ENCODE measurements at places on chromosomes 12 and 14.

DNA sequence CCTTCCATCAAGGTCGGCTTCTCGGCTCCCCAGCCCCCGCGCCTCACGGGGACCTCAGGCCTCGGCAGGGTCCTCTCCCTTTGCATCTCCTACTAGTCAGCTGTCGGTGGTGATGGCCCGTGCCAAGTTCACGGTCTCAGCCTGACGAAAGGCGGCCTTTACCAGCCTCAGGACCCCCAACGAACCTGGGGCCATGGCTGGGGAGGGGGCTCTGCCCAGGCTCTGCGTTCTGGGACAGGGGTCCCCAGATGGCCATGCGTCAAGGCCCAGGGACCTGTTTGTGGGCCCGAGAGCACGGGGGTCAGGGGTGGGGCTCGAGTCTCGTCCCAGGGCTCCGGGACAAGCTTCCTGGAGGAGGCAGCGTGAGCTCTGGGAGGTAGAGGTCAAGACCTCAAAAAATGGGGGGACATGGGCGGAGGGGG, 32.8 kb upstream of the DEGS2 start:
- DNase-seq, result peak; percentile 20

DNA sequence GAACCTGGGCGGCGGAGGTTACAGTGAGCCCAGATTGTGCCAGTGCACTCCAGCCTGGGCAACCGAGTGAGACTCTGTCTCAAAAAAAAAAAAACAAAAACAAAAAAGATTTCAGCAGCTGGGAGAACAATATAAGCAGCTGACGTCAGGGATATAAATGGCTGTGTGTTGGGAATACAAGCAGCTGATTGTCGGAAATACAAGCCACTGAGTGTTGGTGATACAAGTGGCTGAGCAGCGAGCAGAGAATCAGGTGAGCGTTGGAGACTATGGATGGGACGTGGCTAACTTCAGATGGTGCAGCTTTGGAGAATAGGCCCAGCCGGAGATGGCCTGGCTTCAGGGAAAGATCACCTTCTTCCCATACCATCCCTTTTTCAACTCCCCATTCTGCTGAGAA, 32.0 kb downstream of the PSEN1 start:
- no peak for DNase-seq

DNA sequence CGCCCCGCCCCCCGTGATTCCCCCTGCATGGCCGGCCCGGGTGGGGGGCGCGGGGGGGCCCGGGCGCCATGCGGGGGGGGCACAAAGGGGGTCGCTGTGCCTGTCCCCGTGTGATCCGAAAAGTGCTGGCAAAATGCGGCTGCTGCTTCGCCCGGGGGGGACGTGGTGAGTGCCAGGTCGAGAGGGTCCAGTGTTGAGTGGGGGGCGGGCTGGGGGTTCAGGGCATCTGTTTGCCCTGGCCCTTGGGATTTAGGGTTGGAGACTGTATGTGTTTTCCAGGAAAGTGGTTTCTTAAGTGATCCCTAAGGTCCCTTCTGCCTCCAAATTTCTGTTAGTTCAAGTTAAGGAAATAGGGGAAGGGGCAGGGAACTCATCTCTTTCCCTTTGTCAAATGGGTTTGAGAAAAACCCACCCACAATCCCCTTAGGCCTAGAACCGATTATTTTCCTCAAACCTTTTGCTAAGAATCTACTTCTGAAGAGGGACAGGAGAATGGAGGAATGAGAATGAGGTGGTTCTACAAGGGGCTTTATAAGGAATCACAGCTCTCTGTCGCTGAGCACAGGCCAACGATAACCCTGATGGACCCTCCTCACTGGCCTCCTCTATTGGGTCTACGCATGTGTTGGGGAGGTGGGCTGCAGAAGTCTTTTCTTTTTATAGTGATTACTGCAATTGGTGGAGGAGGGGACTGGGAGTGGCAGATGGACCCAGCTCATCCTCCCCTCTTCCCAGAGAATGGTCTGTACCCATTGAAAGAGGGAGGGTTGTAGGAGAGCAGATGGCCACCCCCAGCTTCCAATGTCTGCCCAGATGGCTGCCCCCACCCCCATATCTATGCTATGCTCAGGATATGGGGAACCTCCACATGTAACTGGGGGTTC, 834 bp downstream of the ARHGEF25 start:
- no peak for DNase-seq

- no peak for DNase-seq
Measured at GRCh38 chr14:95180966-95181741, 23.8 kb upstream of the DICER1 start.

DNA sequence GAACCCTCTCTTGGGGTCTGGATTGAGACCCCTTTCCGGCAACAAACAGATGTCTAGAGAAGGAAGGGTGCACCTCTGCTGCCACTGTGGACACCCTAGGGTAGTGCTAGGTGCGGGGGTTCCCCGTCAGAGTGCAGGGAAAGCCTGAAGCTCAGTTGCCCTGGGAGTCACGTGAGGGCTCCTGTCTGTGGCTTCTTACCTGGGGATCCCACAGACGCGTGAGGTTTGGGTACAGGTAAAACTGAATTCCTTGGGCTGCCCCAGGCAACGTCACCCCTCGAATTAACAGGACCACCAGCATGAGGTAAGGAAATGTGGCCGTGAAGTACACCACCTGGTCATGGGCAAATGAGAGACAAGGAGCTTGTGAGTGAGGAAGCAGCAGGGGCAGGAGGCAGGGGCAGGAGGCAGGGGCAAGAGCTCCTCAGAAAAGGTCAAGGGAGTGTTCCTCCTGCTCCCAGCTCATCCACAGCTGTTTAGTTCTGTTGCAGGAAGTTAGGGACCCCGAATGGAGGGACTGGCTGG, 21.0 kb upstream of the SLC6A12 start:
- no peak for DNase-seq

DNA sequence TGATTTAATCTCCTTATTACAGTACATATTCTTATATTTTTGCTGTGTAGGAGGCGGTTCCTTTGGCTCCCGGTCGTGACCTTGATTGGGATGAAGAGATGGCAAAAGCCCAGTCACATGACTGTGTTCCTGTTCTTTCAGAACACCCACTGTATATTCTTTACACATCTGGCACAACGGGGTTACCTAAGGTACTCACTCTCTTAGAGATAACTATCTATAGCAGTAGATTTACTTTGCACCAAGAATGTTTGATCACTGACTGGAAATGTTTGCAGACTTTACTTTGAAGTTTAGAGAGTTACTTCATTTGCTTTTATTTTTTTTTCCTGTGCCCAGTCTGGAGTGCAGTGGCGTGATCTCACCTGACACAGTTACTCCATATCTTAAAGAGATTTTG, 65.2 kb downstream of the ACSS3 start:
- DNase-seq, result no peak

DNA sequence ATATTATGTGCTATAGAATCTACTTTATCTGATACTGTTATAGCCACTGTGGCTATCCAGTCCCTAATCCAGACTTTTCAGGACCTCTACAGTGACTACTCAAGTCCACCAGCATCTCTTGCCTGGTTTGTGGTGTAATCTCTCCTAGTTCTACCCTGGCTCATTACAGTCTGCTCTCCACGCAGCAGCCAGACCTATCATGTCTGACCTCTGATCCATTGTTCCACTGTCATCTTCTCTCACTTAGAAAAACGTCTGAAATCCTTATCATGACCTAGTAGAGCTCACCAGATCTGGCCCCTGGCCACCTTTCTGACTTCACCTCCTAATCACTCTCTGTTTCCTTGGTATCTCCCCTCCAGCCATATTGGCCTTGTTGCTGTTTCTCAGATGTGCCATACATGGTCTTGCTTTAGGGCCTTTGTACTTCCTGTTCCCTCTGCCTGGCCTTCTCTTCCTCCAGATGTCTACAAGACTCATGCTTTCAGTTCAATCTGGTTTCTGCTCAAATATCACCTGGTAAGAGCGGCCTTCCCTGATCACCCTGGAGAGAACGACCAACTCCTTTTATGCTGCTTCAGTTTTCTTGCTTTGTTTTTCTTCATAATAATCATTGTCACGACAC, 475.5 kb downstream of the AACS start:
- no peak for DNase-seq

DNA sequence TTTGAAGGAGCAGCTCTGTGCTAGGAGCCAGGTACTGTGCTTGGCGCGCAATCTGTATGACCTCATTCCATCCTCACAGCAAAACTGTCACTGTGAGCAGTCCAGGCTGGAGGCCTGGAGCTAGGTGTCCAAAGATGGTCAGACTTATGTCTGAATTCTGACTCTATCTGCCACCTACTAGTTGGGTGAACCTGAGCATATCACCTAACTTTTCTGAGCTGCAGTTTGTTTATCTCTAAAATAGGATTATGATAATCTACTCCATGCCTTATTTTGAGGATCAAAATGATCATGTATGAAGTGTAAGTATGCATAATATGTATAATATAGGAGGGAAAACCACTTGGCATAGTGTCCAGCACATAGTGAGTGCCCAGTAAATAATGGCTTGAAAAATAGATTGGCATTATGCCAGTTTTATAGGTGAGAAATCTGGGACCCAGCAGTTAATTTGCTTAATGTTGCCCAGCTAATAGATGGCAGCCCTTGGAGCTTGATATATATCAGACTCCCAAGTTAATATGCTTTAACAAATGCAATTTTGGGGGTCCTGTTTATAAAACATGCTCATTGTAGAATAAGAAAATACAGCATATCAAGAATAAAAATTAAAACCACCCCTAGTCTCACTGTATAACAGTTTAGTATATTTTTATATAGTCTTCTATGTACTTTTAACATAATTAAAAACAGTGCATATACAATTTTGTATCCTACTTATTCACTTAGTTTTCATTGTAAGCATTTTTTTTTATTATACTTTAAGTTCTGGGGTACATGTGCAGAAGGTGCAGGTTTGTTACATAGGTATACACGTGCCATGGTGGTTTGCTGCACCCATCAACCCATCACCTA, 4.5 kb upstream of the JPH4 start:
- no peak for DNase-seq

GRCh38 chr12:13183620-13184019, 12.9 kb upstream of the EMP1 start:
- DNase-seq, result no peak

DNA sequence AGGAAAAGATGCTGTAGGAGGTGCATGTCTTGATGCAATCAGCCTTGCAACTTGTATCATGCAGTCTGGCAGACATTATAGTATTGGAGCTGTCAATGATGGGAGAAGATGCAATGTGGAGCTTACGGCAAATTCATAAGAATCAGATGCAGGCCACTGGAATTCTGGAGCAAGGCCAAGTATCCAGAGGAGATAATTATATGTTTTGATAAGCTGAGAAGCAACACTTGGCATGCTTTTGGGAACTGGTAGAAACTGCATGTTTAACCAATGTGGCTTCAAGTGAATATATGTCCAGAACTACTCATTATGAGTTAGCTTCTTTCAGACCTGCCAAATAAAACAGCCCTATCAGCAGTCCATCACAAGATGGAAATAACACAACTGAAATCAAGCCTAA, 249.1 kb upstream of the PPFIA2 start:
- no peak for DNase-seq

- peak; percentile 20 for DNase-seq
Measured at GRCh38 chr12:14058717-14059116, 77.3 kb upstream of the GRIN2B start.

GRCh38 chr12:10722905-10723746, at the start of gene YBX3:
TSS of gene YBX3 (minus strand) at chr12:10723323. CDS start at chr12:10723111, 212 bp downstream.
- peak; percentile 90 for DNase-seq

- peak; percentile 40 for DNase-seq
Measured at GRCh38 chr14:103057028-103057371, 349 bp downstream of the CDC42BPB start.

DNA sequence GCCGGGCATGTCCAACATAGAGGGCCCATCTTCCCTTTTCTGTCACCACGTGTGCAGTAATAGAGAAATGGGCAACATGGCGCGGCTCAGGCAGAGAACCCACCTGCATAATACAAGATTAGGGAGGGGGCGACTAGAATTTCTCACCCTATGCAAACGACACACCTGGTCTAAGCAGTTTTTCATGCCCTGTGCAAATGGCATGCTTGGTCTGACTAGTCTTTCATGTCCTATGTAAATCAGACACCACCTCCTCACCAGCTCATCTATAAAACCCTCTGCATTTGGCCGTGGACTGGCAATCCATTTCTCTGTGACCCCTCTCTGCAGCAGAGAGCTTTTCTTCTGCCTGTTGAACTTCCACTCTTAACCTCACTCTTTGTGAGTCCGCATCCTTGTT, 180.2 kb upstream of the PZP start:
- DNase-seq, result no peak

GRCh38 chr12:51488281-51488680, 63.6 kb downstream of the SLC4A8 start:
- no peak for DNase-seq

DNA sequence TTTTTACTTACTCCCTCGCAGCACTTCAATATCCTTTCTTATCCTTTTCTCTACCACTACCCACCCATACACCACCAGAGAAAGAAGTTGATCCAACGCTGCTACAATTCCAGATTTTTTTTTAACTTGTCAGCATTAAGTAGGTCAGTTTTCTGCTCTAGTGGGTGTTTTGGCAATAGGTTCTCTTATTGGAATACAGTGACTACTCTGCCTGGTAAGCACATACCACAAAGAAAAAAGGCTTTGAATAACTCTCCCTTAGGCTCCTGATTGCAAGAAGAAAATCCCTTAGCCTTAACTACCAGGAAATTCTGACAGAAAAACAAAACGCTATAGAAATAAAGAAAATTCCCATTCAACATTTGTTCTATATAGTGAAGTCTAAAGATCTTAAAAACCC, 72.0 kb downstream of the NUMB start:
- DNase-seq, result no peak

DNA sequence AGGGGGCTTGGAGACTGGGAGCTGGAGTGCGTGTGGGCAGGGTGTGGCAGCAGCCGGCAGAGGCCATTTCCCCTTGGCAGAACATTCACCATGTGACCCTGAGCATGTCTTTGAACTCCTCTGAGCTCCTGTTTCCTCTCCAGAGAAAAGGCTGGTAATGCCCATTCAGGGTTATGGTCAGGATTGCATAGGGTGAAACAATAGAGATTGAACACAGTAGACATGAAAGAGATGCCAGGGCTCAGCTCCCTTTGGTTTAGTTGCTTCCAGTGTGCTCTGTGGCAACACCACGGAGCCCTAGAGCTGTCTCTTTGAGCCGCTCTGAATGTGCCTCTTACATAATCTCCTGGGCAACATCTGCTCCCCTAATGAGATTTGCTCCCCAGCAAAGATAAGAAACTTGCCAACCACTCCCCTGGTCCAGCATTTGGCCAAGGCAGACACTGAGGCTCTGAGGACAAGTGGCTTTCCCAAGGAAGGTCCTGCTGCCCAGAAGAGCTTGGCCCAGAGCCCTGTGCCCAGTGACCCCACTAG, 4.6 kb downstream of the IFI27 start:
- DNase-seq, result no peak

DNA sequence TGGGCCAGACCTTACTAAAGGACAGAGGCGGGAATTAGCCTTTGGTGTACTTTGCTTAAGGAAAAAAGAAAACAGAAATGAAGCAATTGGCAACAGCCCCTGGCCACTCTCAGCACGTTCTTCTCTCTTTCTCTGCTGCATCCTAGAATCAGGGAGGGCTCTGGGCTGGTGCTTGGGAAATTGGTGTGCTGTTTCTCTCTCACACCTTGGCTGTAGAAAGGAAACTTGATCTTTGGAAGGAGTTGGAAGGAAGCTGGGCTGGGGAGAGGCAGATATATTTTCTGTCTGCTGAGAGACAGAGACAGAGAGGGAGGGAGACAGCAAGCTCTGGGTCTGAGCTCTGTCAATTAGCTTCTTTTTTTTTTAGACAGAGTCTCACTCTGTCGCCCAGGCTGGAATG, 27.4 kb downstream of the NOS1 start:
- no peak for DNase-seq

Measured in left ventricle myocardium inferior (tissue), 1 donor.